ENCODE measurements at places on chromosomes 13 and 19. TPM values are rescaled to one million over a fixed set of nuclear protein-coding genes. Genes with fewer than 3 reads are reported as not detected.

Gene FOSB
- total RNA-seq = 13.3 TPM

DNA sequence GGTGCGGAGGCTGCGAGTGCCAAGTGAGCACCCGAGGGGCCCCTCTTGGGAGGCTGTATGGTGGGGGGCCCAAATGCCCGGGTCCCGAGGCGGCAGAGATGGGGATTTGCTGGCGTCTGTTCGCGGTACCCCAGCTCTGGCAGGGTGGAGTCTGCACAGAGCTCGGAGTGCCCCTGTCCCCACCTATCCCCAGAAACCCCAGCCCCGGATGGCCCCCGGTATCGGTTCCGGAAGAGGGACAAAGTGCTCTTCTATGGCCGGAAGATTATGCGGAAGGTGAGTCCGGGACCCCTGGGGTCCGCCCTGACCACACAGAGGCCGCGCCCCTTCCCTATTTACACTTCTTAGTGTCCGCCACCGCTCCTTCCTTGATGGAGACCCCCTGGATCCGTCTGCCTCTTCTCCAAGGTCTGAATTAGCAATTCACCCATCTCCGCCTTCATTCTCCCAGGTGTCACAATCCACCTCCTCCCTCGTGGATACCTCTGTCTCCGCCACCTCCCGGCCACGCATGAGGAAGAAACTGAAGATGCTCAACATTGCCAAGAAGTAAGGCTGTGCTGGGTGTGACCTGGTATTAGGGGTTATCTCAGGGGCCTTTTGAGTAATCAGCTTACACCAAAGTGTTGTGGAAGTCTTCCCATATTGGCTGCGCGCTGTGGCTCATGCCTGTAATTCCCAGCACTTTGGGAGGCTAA is 630 bp downstream of the PNPLA6 start:
- no peaks in the 10 kb centered on the region for H3K27me3 ChIP-seq
- H3K4me1 ChIP-seq = peaks cover 6% of the 10 kb centered on the region
- no peak overlapping the region for H3K27ac ChIP-seq

DNA sequence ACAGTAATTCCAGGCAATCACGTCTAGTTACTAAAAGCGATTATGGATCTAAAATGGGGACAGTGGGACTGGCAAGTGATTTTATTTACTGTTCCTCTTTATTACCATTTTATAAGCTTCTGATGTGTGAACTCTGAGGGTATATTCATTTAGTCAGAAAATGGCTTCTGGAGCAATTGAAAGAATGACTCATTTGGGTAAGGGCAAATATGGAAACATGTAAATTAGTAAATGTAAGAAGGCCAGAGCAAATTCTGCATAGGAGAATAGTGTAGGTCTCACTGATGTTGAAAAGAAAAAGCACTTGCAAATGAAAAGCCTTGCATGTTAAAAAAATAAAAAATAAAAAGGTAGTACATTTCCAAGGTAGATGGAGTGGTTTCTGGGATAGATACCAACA is 262.2 kb downstream of the KLF5 start:
- no peaks in the 10 kb centered on the region for H3K36me3 ChIP-seq
- H3K27ac ChIP-seq = no peak overlapping the region
- H3K27me3 ChIP-seq = no peaks in the 10 kb centered on the region
- peaks cover 6% of the 10 kb centered on the region for H3K4me1 ChIP-seq
- no peak overlapping the region for H3K4me3 ChIP-seq

GRCh38 chr13:42820451-42820850 is 39.1 kb downstream of the FAM216B start:
- no peak for DNase-seq
- H3K4me1 ChIP-seq = peaks cover 5% of the 10 kb centered on the region
- no peak overlapping the region for H3K27ac ChIP-seq
- H3K36me3 ChIP-seq = no peaks in the 10 kb centered on the region
- H3K27me3 ChIP-seq = peaks cover 12% of the 10 kb centered on the region
- H3K4me3 ChIP-seq = no peak overlapping the region

All from astrocyte (in vitro differentiated cells and primary cell).